ENCODE measurements at places on chromosomes 1 and 21.

GRCh38 chr1:164562947-164563520 lies 4.0 kb downstream of the PBX1 start:
- DNase-seq: no peak

DNA sequence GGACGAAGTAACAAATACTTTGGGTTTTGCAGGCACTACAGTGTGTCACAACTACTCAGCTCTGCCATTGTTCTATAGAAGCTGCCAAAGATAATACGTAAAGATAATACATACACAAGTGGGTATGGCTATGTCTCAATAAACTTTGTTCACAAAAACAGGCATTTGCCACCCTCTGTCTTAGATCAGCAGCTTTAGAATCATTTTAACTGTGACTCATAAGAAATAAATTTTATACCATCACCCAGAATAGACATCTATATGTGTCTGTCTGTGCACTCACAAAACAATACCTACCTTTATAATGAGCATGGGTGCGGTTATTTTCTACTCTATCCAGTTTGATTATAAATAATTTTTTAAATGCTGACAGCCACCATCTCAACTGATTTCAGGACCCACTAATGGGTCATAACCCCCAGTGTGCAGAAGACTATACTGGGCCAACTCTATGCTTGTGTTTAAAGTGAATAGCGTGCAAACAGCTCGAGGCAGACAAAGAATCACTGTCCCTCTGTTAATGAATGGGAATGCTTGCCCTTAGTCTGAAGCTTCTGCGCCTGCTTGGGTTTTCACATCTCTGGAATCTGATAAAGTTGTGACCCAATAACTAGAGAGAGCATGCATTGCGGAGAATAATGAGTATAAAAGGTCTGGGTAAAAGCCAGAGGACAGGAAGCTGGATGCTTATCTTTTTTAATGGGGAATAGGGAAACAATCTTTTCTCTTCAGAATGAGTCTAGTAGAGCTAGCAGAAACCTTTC lies 216.2 kb downstream of the PLPP3 start:
- DNase-seq: no peak

DNA sequence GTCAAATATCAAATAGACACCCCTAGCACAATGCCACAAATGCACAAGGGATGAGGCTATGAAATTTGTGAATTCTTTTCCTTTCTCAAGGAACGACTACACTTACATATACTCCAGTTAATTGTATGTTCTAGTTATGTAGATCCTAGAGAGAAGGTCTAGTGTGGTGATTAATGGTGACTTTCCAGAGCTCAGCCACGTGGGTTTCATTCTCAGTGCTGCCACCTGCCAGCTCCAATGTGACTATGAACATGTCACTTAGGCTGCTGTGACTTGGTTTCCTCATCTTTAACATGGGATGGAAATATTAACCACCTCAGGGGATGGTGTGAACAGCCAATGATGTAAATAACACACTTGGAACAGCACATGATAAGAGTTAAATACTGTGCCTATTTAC lies 138.3 kb downstream of the APP start:
- DNase-seq: no peak

DNA sequence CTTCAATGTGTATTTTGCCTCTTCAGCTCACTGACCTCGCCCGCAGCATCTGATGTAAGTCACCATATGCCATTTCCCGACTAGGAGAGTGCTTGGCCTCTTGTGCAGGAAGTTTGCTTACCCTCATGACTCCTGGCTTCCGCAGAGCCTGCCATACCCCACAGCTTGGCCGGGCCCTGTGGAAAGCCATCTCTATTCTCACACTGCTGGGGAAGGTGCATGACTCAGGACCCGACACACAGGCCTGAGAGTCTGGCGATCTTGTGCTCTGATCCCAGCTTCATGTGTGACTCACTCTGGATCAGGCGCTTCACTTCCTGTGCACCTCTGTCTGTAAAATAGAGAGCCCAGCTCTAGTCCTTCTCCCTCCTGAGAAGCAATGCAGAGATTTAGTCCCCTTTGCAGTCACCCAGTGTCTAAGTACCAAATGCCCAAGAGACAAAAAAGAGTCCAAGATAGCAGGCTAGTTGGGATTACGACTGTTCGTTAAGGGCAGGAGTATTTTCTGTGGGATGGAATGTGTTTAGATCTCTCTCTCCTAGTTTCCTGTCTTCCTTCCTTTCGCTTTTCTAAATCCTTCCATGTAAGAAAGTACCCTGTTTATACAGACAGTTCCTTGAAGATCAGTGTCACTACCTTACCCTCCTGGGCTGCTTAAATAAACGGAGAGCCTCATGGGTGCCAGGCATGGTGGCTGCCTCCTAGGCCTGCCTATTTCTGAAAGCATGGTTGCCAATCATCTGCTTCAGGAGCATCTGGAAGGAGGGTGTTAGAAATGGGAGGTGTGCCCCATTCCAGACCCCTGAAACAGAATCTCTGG lies 62.8 kb upstream of the KIF26B start:
- DNase-seq: no peak

DNA sequence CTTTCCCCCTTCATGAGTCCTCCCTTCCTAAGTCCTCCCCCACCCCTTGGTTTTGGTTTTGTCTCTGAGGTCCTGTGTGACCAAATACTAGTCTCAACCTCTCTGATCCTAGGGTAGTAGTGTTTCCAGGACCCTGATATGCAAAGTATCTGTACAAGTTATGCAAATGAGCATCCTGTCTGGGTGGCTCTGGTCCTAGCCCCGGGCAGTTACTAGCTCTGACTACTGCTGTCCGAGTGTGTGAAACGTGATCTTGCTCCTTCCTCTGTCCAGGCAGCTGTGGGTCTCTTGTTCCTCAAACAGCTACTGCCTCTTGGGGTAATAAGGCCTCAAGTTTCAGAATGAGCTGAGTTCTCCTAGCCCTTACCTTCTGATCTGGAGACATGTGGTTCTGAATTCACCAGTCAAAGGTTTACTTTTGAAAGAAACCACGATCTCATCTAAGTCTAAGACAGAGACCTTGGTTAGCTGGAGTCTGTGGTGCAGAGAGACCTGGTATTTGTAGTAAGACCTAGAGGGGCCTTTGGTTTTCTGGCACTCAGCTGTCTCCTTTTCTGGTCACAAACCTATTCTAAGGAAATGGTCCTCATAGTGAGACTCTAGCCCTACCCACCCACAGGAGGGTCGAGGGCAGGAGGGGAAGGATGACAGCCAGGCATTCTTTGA lies 31.0 kb upstream of the IL19 start:
- no peak for DNase-seq

DNA sequence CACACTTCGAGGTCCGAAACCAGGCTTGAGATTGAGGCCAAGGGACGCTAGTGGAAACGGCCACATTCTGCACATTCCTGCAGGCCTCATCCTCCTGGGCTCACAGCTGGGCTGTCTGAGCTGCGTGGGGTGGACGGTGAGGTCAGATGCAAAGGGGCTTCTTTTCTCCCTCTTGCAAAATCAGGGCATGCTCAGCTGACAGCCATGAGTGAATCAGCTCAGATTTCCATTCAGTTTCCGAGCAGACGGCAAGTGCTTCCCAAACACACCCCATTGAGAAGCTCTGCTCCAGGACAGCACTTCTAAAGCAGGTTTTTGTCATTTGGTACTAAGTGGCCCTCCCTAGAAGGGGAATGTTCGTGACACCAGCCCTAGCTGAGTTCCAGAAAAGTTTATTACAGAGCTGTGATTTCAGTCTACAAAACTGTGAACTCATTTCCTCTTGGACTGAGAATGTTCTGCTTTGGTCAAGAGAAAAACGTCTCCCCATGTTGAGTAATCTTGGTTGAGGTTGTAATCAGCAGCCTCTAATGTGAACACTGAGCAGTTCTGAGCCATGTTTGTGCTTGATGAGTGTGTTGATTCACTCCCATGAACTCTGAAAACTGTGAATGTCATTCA lies 10.0 kb downstream of the PDPN start:
- DNase-seq: no peak

GRCh38 chr21:41580758-41581554 lies 73.0 kb upstream of the TMPRSS2 start:
- no peak for DNase-seq

DNA sequence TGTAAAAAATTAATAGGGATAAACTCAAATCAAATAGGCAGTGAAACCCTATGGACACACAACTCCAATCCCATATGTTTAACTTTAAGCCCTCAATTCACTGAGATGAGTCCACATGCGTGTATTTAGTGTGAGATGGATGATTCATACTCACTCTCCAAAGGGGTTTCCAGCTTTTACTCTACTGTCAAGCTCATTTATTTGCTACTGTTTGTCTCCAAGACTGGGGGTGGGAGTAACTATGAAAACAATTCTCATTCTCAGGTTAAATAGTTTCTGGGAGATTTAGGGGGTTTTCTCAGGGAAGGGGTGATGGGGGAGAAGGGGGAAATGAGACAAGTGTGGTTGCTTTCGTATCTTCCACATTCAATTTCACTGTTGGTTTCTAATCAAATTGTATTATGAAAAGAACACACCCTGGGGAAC lies 2.7 kb downstream of the RAB29 start:
- no peak for DNase-seq

DNA sequence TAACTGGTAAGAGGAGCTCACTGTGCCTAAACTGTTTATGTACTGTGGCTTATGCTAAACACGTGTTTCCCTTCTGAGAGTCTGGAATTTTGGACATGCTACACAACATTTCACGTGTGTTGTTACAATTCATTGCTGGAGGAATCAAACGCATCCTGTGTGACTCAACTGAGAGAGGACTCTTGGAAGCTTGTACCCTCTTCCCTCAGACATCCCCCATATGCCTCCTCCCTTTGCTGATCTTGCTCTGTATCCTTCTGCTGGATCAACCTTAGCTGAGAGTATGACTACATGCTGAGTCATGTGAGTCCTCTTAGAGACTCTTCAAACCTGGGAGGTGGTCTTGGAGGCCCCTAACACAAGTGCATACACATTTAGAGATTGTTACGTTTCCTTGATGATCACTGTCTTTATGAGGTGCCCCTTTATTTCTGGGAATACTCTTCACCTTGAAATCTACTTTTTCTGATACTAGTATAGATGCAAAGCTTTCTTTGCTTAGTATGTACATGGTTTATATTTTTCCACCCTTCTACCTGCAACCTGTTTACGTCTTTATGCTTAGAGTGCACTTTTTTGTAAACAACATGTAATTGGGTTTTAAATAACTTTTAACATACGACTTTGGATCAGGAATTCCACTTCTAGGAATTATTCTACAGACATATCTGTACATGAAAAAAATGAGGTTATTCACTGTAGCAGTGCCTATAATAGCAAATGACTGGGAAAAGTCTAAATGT lies 8.7 kb downstream of the NPHP4 start:
- DNase-seq: no peak

DNA sequence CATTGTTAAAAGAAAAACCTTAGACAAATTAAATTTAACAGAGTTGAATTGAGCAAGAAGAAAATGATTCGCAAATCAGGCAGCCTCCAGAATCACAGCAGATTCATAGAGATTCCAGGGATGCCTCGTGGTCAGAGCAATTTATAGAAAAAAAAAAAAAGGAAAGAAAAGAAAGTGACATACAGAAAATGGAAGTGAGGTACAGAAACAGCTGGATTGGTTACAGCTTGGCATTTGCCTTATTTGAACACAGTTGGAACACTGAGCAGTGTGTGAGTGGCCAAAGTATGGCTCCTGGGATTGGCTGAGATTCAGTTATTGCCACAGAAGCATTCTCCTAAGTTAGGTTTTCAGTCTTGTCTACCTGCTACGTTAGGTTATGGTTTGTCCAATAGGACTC lies 9.1 kb upstream of the C21orf91 start:
- DNase-seq: no peak

- DNase-seq: no peak
Measured at GRCh38 chr21:14762734-14763694, 216.9 kb upstream of the SAMSN1 start.

DNA sequence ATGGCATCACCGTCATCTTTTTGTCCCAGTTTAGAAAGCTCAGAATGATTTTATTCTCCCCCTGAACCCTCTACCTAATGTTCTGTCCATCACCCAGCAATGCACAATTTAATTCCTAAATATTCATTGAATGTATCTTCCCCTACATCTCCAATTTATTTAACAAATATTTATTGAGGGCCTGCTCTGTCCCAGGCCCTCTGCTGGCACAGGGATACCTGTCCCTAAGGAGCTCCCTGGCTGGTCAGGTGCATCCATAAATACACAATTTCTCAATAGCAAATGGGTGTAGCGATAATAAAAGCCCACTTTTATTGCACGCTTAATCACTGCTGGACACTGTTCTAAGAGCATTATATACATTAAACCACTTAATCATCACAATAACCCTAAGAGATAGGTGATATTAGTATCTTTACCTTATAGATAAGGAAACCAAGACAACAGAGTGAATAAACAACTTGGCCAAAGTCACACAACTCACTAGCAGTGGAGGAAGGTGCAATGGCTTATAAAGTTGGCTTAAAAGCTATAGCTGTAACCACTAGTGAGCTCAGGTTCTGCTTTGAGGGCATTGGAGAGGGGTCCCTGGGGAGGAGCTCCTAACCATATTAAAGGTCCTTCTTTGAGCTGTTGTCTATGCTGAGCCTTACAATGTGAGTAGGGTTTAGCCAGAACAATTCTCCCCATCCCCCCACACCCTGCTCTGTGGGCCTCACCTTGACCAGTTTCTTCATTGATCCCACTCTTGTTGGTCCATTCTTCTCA lies 126.3 kb upstream of the JUN start:
- no peak for DNase-seq

DNA sequence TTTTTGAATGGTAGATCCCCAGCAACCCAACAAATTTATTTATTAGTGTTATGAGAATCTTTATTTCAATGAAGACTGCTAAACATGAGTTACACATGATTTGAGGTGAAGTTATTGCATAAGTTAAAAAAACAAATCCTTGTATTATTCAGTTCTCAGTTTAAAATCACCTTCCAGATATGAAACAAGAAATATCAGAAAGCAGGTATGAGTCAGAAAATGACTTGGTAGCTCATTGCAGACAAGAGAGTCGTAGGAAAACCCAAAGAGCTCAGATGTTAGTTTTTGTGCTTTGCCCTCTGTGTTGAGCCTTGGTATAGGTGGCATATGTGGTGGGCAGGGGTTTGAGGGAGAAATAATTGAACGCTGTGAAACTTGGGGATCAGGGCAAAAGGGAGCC lies 339.4 kb downstream of the BRINP3 start:
- no peak for DNase-seq

DNA sequence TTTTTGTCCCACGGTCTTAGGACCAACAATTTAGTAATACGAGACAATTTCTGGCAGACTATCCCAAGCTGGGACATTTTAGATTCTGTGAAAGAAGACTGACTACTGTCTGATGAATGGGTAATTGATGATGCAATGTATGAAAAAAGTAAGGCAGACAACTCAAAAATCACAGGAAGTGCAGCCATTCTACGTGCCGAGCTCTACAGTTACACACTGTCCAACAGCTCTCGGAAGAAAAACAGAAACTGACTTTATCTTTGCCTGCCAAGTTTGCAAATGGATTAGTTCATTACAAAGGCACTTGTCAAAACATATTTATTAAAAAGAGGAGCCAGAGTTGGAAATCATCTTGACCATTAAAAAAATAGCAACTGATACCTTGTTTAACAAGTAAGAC lies 31.3 kb downstream of the ZBTB8B start:
- no peak for DNase-seq
